Ascending aorta (tissue), 2 donors: ENCODE measurements at places on chromosomes 6 and 20.

GRCh38 chr20:18443886-18444285, 22.9 kb downstream of the DZANK1 start:
- no peak for DNase-seq
- H3K36me3 ChIP-seq: no peaks in the 10 kb centered on the region
- H3K27me3 ChIP-seq: no peaks in the 10 kb centered on the region
- no peak overlapping the region for H3K27ac ChIP-seq
- H3K4me3 ChIP-seq: no peak overlapping the region
- no peaks in the 10 kb centered on the region for H3K4me1 ChIP-seq

DNA sequence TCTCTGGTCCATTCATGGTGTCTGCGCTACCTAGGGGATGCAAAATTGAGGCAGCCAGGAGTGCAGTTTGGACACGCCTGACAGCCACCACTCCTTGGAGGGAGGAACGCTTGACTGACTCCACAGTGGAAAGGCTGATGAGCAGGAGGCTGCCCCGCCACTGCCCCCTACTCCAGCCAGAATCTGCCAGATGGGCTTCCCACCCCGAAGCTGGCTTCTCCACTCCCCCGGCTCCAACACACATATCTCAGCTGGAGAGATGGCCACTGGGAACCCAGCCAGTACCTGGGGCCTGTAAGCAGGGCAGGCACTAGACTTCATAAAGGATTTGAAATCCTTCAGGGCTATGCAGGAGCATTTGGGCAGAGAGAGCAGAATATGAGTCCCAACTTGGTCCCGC, 51.4 kb upstream of the BLCAP start:
- no peak overlapping the region for H3K4me3 ChIP-seq
- H3K27ac ChIP-seq: no peak overlapping the region
- H3K4me1 ChIP-seq: no peaks in the 10 kb centered on the region
- H3K36me3 ChIP-seq: no peaks in the 10 kb centered on the region
- no peaks in the 10 kb centered on the region for H3K27me3 ChIP-seq

DNA sequence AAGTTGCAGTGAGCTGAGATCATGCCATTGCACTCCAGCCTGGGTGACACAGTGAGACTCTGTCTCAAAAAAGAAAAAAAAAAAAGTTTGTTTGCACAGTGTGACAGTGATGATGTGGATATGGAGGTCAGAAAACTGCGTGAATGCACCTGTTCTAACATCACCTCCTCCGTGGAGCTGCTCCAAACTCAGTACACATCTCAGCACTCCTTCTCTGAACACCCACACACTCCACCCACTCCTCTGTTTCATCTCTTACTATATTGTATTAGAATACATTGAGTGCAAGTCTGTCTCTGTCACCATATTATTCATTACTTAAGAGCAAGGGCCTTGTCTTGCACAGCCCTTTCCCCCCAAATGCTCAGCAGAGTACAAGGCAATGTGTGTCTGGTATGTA, 51.5 kb upstream of the ENPP4 start:
- no peak overlapping the region for H3K4me3 ChIP-seq
- no peak overlapping the region for H3K27ac ChIP-seq
- no peak for DNase-seq
- H3K36me3 ChIP-seq: no peaks in the 10 kb centered on the region

GRCh38 chr6:121451250-121451649, 15.8 kb downstream of the GJA1 start:
- no peaks in the 10 kb centered on the region for H3K27me3 ChIP-seq
- no peak overlapping the region for H3K4me3 ChIP-seq
- H3K27ac ChIP-seq: no peak overlapping the region
- peaks cover 6% of the 10 kb centered on the region for H3K4me1 ChIP-seq
- no peak for DNase-seq
- peaks cover 29% of the 10 kb centered on the region for H3K36me3 ChIP-seq

- H3K4me3 ChIP-seq: no peak overlapping the region
- no peaks in the 10 kb centered on the region for H3K4me1 ChIP-seq
- no peak overlapping the region for H3K27ac ChIP-seq
- H3K36me3 ChIP-seq: no peaks in the 10 kb centered on the region
- H3K27me3 ChIP-seq: no peaks in the 10 kb centered on the region
These were observed 22.4 kb upstream of the BPIFA2 start for GRCh38 chr20:33145521-33145920.

GRCh38 chr6:91304521-91304920, 717.6 kb upstream of the MAP3K7 start:
- H3K27ac ChIP-seq: no peak overlapping the region
- H3K4me1 ChIP-seq: no peaks in the 10 kb centered on the region
- H3K27me3 ChIP-seq: no peaks in the 10 kb centered on the region
- no peak overlapping the region for H3K4me3 ChIP-seq

- H3K27ac ChIP-seq: no peak overlapping the region
- no peaks in the 10 kb centered on the region for H3K36me3 ChIP-seq
- H3K4me3 ChIP-seq: no peak overlapping the region
- no peaks in the 10 kb centered on the region for H3K4me1 ChIP-seq
These were observed 202.5 kb downstream of the FOXA2 start for GRCh38 chr20:22381812-22382416.

- peak; percentile 61 for DNase-seq
- H3K27ac ChIP-seq: no peak overlapping the region
- no peak overlapping the region for H3K4me3 ChIP-seq
- no peaks in the 10 kb centered on the region for H3K36me3 ChIP-seq
- no peaks in the 10 kb centered on the region for H3K4me1 ChIP-seq
These were observed 480.7 kb downstream of the RFPL4B start for GRCh38 chr6:112827793-112828192.

DNA sequence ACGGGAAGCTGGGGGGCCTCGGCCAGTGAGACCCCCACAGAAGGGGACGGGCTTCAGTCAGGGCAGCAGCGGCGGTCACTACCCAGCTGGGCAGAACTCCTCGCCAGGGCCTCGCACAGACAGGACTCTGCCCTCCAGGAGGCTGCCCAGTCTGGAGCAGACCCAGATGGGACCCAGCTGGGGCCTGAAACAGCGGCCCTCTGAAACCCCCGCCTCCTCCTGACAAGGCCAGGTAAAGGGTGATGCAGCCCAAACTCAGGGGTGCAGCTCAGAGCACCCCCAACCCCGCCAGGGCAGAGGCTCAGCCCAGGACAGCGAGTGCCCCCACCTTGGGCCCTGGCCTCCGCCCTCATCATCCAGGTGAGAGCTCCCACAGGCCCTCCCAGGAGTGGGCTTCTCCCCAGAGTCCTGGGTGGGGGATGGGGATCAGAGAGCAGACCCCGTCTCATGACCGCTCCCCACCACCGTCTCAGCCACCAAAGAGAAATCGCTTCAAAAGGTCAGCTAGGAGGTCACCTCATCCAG, 2.2 kb downstream of the EEF1A2 start:
- H3K36me3 ChIP-seq: no peaks in the 10 kb centered on the region
- no peaks in the 10 kb centered on the region for H3K4me1 ChIP-seq
- H3K27ac ChIP-seq: no peak overlapping the region
- H3K4me3 ChIP-seq: peak overlapping the region; percentile 47

DNA sequence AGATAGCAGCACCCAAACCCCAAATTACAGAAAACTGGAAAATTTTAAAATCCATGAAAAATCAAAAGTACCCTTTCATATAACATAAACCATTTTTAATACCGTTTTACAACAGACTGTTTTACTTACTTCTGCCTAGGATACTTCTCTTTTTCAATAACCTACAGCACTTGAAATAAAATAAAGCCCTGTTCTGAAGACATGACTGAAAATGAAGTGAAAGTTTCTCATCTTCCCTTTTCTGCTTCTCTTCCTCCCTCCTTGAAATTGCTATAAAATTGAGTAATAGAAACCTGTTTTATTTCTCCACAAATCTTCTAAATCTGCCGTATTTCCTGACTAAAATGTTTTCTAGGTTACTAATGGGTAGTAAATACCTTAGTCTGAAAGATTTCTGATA, 20.3 kb downstream of the MMS22L start:
- H3K36me3 ChIP-seq: peaks cover 24% of the 10 kb centered on the region
- no peaks in the 10 kb centered on the region for H3K4me1 ChIP-seq
- H3K4me3 ChIP-seq: no peak overlapping the region
- DNase-seq: no peak
- H3K27me3 ChIP-seq: no peaks in the 10 kb centered on the region
- no peak overlapping the region for H3K27ac ChIP-seq

DNA sequence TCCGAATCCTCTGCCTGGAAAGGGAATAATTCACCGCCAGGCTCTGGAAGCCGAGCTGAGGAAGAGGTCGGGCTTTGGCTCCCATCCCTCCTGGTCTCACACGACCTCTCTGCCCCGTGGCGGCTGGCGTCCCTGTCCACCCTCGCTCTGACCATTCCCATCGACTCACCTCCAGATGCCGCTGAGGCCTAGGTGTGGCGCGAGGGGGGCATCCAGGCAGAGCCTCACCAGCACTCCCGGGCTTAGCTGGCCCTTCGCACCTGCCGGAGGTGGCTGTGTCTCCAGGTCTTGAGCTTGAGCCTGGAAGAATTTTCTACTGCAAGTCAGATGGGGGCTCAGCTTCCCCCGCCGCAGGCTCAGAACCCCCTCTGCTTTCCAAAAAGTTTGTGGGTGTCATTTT, 28.5 kb upstream of the SMOC2 start:
- H3K4me1 ChIP-seq: peaks cover 11% of the 10 kb centered on the region
- no peak overlapping the region for H3K4me3 ChIP-seq
- DNase-seq: no peak
- H3K27ac ChIP-seq: no peak overlapping the region

DNA sequence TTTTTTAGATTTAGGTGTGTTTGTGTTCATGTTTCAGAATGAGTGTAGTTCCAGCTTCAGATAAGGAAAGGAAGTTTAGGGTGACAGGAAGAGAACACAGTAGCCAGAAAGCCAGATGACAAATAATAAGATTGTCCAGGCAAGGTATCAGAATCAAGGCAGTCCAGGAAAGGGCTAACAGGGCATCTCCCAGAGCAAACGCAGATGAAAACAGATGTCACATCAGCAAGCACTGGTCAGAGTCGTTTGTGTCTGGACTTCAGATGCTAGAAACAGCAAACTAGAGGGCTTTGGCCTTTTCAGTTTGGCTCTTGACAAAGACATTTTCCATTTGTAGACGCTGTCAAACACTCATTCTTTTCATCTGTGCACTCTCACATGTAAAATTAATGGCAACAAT, 65.5 kb downstream of the VIP start:
- no peak for DNase-seq
- no peaks in the 10 kb centered on the region for H3K27me3 ChIP-seq
- H3K27ac ChIP-seq: no peak overlapping the region
- no peaks in the 10 kb centered on the region for H3K4me1 ChIP-seq
- no peaks in the 10 kb centered on the region for H3K36me3 ChIP-seq

DNA sequence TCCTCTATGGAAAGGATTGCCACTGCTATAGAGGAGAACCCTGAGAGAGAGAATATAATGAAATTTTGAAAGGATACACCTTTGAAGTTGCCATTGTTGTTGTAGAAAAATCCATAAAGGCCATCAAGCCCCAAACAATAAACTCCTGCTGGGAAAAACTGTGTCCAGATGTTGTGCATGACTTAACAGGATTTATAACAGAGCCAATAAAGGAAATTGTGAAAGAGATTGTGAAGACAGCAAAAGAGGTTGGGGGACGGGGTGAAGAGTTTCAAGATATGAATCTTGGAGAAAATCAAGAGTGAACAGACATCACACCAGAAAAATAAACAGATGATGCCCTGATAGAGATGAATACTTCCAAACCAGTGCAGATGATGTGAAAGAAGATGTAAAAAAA, 396.4 kb downstream of the BCKDHB start:
- H3K36me3 ChIP-seq: no peaks in the 10 kb centered on the region
- no peaks in the 10 kb centered on the region for H3K27me3 ChIP-seq
- H3K4me3 ChIP-seq: no peak overlapping the region
- H3K4me1 ChIP-seq: no peaks in the 10 kb centered on the region
- no peak for DNase-seq

DNA sequence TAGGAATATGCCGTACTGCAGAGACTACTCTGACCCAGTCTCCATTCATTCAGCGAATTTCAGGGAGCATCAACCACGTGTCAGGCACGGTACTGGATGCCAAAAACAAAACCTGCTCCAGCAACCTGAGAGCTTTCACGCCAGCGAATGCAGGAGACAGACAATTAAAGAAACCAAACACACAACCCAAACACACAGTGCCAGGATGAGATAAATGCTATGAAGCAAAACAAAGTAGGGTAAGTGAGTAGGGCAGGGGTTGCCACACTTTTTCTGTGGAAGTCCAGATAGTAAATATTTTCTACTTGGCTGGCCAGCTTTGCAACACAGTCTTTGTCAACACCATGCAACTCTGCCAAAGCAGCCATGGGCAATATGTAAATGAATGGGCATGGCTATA, 10.0 kb downstream of the MOCS1 start:
- DNase-seq: no peak
- H3K27ac ChIP-seq: no peak overlapping the region
- H3K27me3 ChIP-seq: no peaks in the 10 kb centered on the region
- H3K36me3 ChIP-seq: peaks cover 42% of the 10 kb centered on the region

DNA sequence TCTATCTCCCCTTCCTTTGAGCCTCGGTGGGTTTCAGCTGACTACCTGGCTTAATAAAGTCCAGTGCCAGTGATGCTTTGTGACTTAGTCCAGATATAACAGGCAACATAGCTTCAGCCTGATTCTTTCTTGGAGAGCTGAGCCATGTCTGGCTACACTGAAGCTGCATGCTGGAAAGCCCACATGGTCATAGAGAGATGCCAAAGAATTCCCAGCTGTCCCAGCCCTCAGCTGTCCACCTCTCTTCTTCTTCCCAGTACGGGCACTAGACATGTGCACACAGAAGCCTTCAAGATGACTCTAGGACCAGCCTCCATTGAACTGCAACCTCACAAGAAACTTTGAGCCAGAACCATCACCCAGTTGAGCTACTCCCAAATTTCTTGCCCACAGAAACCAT, 154.1 kb upstream of the MYLIP start:
- H3K36me3 ChIP-seq: no peaks in the 10 kb centered on the region
- no peaks in the 10 kb centered on the region for H3K27me3 ChIP-seq
- no peak overlapping the region for H3K27ac ChIP-seq
- DNase-seq: no peak
- H3K4me1 ChIP-seq: no peaks in the 10 kb centered on the region

DNA sequence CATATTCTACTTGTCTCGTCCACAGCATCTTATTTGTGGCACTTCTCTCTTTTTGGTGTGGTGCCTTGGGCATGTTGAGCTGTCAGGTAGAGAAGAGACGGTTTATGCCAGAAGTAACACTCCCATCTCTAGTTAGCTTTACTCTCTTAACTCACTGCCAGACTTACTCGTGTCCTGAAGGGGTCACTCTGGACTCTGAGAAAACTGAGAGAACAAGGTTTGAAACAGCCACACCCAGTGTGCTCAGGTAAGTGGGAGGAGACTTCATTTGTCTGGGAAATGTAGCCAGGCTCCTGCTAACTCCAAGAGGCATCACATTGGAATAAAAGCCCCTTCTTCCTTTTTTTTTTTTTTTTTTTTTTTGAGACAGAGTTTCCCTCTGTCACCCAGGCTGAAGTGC, 360.8 kb downstream of the QKI start:
- no peak overlapping the region for H3K27ac ChIP-seq
- no peak for DNase-seq
- H3K27me3 ChIP-seq: no peaks in the 10 kb centered on the region
- H3K4me3 ChIP-seq: no peak overlapping the region
- H3K4me1 ChIP-seq: no peaks in the 10 kb centered on the region
